CD14-positive monocyte (primary cell): ENCODE measurements at places on chromosomes 4 and X.

DNA sequence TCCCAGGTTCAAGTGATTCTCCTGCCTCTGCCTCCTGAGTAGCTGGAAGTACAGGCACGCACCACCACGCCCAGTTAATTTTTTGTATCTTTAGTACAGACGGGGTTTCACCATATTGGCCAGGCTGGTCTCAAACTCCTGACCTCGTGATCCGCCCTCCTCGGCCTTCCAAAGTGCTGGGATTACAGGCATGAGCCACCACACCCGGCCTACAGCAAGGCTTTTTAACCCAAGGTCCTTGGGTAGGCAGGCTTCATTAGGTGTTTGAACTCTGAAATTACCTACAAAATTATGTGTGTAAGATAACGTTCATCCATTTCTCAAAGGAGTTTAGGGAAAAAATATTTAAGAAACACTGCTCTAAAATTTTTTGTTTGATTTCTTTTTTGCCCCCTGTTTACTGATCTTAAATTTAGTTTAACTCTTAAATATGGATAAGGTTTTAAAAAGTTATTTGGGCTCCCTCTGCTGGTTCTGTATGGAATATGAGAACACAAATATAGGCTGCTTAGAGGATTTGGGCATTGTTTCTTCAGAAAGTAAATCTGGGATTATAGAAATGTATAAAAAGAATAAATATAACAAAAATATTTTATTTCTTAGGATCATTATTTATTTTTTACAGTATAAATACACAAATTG lies 92.8 kb downstream of the CBR4 start:
- peak; percentile 48 for DNase-seq
- H3K4me1 ChIP-seq = no peaks in the 10 kb centered on the region
- no peak overlapping the region for H3K4me3 ChIP-seq
- no peak overlapping the region for H3K27ac ChIP-seq
- H3K27me3 ChIP-seq = no peaks in the 10 kb centered on the region
- H3K36me3 ChIP-seq = no peaks in the 10 kb centered on the region

- no peak overlapping the region for H3K27ac ChIP-seq
- peaks cover 5% of the 10 kb centered on the region for H3K27me3 ChIP-seq
- no peak overlapping the region for H3K4me3 ChIP-seq
- peaks cover under 1% of the 10 kb centered on the region for H3K36me3 ChIP-seq
- H3K4me1 ChIP-seq = peaks cover 4% of the 10 kb centered on the region
Measured at GRCh38 chrX:72280321-72280845, 3.3 kb upstream of the RPS4X start.

DNA sequence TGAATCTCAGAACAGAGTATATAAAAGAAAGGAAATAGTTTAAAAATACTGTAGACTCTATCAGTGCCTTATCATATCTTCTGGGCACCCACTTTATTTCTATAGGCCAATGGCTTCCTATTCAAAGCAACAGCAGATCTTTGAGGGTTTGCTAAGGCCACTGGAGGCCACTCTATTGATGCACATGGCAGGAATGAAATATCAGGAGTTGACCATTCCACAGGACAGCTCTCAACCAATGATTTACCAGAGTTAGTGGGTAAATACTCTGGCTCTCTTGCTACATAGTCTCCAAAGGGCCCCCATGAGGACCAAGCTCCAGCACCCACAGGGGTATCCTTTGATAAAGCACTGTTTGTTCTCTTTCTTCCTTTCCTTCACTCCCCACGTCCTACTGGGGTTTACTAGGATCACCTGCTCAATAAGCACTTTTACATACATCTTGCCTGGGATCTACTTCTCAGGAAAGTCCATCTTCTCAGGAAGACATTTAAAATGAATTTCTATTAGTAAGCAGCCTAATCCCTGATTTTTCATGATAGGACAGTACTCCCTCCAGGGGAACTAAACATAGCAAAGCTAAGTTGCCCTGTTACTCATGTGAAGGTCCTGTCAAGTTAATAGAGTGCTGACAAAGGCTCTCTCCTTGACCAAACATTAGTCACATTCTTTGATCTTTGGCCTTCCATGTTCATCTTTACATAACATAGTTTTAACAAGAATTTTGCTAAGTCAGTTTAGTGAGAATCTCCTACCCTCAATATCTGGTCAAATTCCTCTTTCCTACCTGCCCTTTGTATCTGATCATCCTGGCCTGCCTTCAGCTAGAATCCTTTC lies 459.7 kb downstream of the GRXCR1 start:
- H3K27ac ChIP-seq = no peak overlapping the region
- H3K4me1 ChIP-seq = no peaks in the 10 kb centered on the region
- H3K4me3 ChIP-seq = no peak overlapping the region
- no peaks in the 10 kb centered on the region for H3K36me3 ChIP-seq

DNA sequence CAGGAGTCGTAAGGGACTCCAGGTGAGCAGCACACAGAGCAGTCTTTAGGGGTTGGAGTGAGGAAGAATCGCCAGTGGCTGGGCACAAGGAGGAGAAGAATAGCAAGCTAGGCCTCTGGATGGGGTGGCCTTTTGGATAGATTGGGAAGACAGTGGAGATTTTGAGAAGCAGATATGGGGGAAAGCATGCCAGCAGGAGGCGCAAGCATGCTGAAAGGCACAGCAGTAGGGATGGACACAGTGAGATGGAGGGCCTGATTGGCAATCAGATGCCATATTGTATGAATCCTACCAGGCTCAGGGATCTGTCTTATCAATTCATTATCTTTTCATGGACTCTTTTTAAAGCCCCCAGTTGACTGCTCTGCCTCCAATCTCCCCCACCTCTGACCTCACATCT lies 60.4 kb upstream of the MAGEA4 start:
- no peaks in the 10 kb centered on the region for H3K36me3 ChIP-seq
- DNase-seq = no peak
- no peak overlapping the region for H3K27ac ChIP-seq

GRCh38 chr4:82543131-82543530 lies 18.7 kb downstream of the TMEM150C start:
- DNase-seq = no peak
- no peaks in the 10 kb centered on the region for H3K27me3 ChIP-seq
- H3K27ac ChIP-seq = no peak overlapping the region
- no peak overlapping the region for H3K4me3 ChIP-seq
- no peaks in the 10 kb centered on the region for H3K36me3 ChIP-seq
- no peaks in the 10 kb centered on the region for H3K4me1 ChIP-seq

GRCh38 chr4:16532240-16532970 lies 306.1 kb upstream of the TAPT1 start:
- H3K4me3 ChIP-seq = no peak overlapping the region
- H3K4me1 ChIP-seq = peaks cover 19% of the 10 kb centered on the region
- no peaks in the 10 kb centered on the region for H3K27me3 ChIP-seq
- no peak overlapping the region for H3K27ac ChIP-seq
- no peak for DNase-seq
- no peaks in the 10 kb centered on the region for H3K36me3 ChIP-seq

DNA sequence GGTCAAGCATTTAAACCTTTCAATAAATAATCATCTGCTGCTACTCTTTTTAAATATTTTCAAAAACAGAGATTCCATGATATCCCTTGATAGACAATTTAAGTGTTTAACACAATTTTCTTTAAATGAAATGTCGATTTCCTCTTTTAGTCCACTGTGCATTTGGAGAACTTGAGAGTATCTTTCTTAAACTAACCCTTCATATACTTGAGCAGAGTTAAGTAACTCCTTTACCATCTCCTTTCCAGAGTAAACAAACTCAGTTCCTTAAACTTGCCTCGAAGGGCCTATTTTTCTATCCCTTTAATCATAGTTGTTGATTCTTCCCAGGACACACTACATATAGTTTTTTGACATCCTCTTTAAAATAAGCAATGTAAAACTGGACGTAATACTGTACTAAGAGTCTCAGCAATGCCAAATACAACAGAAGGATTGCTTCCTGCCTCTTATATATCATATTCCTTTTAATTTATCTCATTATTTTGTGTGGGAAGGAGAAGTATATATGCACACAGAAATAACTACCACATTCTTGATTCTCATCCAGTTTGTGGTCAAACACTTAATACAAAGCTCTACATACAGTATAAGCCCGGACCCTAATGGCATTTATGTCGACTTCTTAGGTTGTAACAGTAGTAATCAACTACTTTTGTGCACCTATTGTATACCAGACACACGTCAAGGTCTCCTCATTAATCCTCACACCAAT lies 22.8 kb downstream of the RAB28 start:
- H3K4me1 ChIP-seq = no peaks in the 10 kb centered on the region
- H3K27me3 ChIP-seq = no peaks in the 10 kb centered on the region
- no peak for DNase-seq
- no peak overlapping the region for H3K4me3 ChIP-seq
- peaks cover 13% of the 10 kb centered on the region for H3K36me3 ChIP-seq

- no peak for DNase-seq
- no peak overlapping the region for H3K27ac ChIP-seq
- no peaks in the 10 kb centered on the region for H3K36me3 ChIP-seq
- no peak overlapping the region for H3K4me3 ChIP-seq
- peaks cover 15% of the 10 kb centered on the region for H3K27me3 ChIP-seq
Measured at GRCh38 chr4:169956091-169956843, 69.9 kb downstream of the MFAP3L start.

DNA sequence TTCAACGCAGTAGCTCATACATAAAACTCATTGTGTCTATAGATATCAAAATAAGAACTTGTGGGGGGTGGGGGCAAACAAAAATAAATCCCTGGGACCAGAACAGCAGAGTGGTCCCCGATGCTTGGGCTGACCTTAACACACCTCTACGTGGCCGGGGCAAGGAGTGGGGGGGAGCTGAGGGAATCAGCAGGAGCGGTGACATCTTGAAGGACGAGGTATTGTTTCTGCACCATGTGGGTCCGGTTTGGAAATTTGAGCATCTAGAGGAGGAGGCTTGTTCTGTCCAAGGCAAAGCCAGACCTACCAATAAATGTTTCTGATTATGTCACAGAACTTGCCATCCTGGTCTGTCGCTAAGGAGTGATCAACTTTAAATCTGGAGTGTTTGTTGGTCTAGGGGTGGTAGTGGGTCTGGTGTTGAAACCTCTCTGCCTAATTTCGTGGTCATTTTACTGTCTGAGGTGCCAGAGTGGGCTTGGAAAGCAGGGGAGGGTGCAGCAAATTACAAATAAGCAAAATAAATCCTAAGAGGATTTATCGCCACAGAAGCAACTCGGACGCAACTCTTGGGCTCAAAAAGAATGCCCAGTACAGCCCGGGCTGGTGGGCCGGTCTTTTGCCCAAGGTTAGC lies 774 bp upstream of the RAPGEF2 start:
- H3K27ac ChIP-seq = no peak overlapping the region
- H3K4me1 ChIP-seq = peaks cover 37% of the 10 kb centered on the region
- peak overlapping the region; percentile 94 for H3K4me3 ChIP-seq
- no peaks in the 10 kb centered on the region for H3K36me3 ChIP-seq
- peaks cover 18% of the 10 kb centered on the region for H3K27me3 ChIP-seq

GRCh38 chr4:15963576-15963975 lies 601 bp upstream of the FGFBP2 start:
- no peak overlapping the region for H3K4me3 ChIP-seq

DNA sequence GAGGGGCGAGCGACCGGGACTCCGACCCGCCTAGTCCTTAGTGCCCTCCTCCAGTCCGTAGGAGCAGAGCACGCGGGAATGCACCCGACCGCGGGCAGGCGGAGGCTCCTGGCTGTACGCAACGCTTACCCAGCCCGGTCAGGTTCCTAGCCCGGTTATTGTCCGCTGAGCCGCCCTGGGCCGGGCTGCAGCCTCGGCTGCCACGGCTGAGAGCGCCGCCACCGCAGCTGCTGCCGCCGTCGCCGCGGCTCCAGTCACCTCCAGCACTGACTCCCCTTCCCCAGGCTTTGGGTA lies at the start of gene AMER1:
AMER1 (minus strand) TSS at position 268 of the 294 bp plus-strand sequence. CDS start 12,422 bp downstream, outside the sequence.
- no peaks in the 10 kb centered on the region for H3K27me3 ChIP-seq
- H3K36me3 ChIP-seq = no peaks in the 10 kb centered on the region
- peaks cover 18% of the 10 kb centered on the region for H3K4me1 ChIP-seq

- no peak for DNase-seq
- no peaks in the 10 kb centered on the region for H3K27me3 ChIP-seq
- no peaks in the 10 kb centered on the region for H3K4me1 ChIP-seq
- no peak overlapping the region for H3K4me3 ChIP-seq
Measured at GRCh38 chr4:35300996-35301774, 943.1 kb downstream of the ARAP2 start.

- no peaks in the 10 kb centered on the region for H3K36me3 ChIP-seq
- no peaks in the 10 kb centered on the region for H3K4me1 ChIP-seq
- no peak for DNase-seq
- H3K4me3 ChIP-seq = no peak overlapping the region
- no peak overlapping the region for H3K27ac ChIP-seq
- no peaks in the 10 kb centered on the region for H3K27me3 ChIP-seq
Measured at GRCh38 chr4:175961604-175962003, 104.0 kb upstream of the WDR17 start.

DNA sequence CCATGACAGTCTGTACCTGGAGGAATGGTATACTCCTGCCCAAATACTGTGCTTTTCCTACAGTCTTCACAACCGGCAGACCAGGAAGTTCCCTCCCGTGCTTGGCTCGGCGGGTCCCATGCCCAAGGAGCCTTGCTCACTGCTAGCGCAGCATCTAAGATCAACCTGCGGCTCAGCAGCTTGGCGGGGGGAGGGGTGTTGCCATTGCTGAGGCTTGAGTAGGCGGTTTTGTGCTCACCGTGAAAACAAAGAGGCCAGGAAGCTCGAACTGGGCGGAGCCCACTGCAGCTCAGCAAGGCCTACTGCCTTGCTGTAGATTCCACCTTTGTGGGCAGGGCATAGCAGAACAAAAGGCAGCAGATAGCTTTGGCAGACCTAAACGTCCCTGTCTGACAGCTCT lies 152.7 kb downstream of the TEX11 start:
- no peaks in the 10 kb centered on the region for H3K4me1 ChIP-seq
- H3K36me3 ChIP-seq = no peaks in the 10 kb centered on the region
- H3K27me3 ChIP-seq = no peaks in the 10 kb centered on the region
- no peak for DNase-seq
- no peak overlapping the region for H3K4me3 ChIP-seq

GRCh38 chrX:40091691-40092421 lies 5.9 kb downstream of the BCOR start:
- H3K4me3 ChIP-seq = no peak overlapping the region
- H3K27me3 ChIP-seq = peaks cover 21% of the 10 kb centered on the region
- DNase-seq = no peak
- peaks cover 2% of the 10 kb centered on the region for H3K36me3 ChIP-seq

GRCh38 chr4:48913346-48913745 lies 6.8 kb upstream of the OCIAD2 start:
- no peak for DNase-seq
- no peaks in the 10 kb centered on the region for H3K27me3 ChIP-seq
- H3K36me3 ChIP-seq = no peaks in the 10 kb centered on the region
- no peaks in the 10 kb centered on the region for H3K4me1 ChIP-seq

DNA sequence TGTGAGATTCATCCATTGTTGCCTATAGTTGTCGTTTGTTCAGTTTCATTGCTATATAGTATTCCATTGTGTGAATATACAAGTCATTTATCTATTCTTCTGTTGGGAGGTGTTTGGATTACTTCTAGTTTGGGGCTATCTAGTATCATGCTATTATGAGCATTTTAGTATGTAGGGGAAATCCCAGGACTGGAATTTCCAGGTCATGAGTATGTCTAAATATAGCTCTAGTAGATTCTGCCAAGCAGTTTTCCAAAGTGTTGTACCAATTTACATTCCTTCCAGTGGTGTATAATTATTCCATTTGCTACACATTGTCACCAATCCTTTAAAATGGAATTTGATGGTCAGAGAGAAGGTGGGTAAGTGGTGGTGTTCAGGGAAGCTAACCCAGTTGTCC lies 30.1 kb downstream of the EGFL6 start:
- peaks cover 4% of the 10 kb centered on the region for H3K27me3 ChIP-seq
- no peaks in the 10 kb centered on the region for H3K4me1 ChIP-seq
- no peak overlapping the region for H3K27ac ChIP-seq
- H3K4me3 ChIP-seq = no peak overlapping the region
- peak; percentile 7 for DNase-seq
